ENCODE measurements at places on chromosomes 2 and 18. TPM values are rescaled to one million over a fixed set of nuclear protein-coding genes. Genes with fewer than 3 reads are reported as not detected.

GRCh38 chr2:232872826-232873225 lies 2.8 kb downstream of the SNORC start:
- no peak for DNase-seq

- no peak for DNase-seq
These were observed 29.9 kb downstream of the CYP26B1 start for GRCh38 chr2:72117718-72118117.

DNA sequence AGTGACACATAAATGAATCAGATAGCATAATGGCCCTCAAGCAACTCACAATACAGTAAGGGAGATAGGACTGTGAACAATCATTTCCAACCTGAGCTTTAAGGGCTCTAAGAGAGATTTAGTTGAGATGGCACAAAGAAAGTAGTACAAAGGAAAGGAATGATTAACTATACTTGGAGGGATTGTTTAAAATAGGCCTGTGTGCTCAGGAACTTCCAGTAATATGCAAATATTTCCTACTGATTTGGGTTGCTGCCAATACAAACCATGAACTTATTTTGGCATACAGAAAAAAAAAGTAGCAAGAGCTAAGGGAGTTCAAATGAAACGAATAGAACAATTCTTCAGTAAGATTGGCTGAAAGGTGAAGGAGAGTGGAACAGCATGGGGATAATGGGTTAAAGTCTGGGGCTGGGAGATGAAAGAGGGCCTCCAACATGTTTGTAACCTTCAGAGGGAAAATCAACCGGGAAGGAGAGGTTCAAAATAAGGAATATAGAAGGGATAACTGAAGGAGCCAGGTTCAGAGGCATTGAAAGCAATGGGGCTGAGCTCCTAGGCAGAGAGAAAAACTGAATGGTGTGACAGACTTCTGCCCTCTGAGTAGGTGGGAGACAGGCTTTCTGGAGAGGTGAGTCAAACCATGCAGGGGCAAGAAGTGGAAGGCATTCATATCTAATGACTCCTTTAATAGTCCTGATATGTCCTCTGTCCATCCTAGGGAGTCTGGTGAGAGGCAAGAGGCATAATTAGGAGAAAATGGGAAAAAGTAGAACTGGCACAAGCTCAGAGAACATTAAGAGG lies 83.5 kb downstream of the DNAH7 start:
- DNase-seq: no peak

DNA sequence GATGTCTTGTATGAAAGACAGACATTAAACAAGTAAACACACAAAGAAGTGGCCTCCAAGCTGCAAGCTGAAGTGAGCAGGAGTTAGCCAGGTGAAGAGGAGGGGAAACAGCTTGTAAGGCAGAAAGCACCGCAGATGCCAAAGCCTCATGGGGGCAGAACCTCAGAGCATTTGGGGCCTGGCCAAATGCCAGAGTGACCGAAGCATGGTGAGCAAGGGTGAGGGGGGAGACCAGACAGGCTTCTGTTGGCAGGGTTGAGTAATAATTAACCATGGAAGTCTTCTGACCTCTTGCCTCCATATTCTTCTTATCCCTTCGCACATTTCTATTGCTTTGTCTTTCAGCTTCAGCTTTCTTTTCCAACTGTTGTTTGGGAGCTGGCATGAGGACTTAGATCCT lies 5.6 kb downstream of the QPCT start:
- DNase-seq: no peak

GRCh38 chr2:229089776-229090175 lies 181.3 kb downstream of the PID1 start:
- no peak for DNase-seq

- DNase-seq: no peak
These were observed 27.7 kb upstream of the ATRAID start for GRCh38 chr2:27184115-27184514.

DNA sequence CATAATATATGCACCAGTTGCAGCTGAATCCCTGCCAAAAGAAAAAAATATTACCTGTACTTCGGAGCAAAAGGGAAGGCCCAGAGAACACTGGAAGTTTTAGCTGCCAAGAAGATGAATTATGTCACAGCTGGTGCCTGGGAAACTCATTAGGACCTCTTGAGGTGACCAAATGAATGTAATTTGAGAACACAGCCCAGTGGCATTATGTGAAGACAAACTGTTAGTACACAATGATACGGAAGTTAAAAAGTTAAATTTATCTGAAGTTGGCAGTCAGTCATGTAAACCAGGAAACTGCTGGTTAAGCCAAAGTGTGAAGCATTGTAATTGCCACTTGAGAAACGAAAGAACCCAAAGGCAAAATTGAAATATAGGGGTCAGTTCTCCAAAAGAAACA lies 80.7 kb downstream of the EML4 start:
- no peak for DNase-seq

DNA sequence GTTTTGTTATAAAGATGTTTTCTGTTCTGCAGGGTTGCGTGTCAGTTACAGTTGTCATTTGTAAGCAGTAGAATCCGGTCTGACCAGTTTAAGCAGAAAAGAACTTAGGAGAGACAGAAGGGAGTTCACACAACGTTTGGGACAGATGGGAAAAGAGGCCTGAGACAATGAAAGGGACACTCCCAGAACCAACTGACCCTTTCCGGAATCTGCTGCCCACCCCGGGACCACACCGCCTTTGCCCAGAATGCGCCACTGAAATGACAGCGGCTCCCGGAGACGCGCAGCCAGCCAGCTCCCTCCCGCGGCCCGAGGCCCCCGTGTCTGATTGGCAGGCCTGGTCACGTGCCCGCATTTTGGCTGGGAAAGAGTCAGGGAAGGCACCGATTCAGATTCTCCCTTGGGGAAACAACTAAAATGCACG lies 244.6 kb downstream of the BCL2 start:
- peak; percentile 31 for DNase-seq

GRCh38 chr2:14602309-14602708 lies 30.2 kb upstream of the LRATD1 start:
- DNase-seq: no peak

Gene TMEM163
- total RNA-seq: 15.5 TPM

Gene G6PC2
- total RNA-seq: not detected

Gene LNPK
- 46.0 TPM for total RNA-seq

Gene CXCR1
- 0.79 TPM for total RNA-seq

Gene CNGA3
- 1.9 TPM for total RNA-seq

Gene DCDC2C
- total RNA-seq: not detected
